ENCODE measurements at places on chromosomes 7 and 10. TPM values are rescaled to one million over a fixed set of nuclear protein-coding genes. Genes with fewer than 3 reads are reported as not detected.

DNA sequence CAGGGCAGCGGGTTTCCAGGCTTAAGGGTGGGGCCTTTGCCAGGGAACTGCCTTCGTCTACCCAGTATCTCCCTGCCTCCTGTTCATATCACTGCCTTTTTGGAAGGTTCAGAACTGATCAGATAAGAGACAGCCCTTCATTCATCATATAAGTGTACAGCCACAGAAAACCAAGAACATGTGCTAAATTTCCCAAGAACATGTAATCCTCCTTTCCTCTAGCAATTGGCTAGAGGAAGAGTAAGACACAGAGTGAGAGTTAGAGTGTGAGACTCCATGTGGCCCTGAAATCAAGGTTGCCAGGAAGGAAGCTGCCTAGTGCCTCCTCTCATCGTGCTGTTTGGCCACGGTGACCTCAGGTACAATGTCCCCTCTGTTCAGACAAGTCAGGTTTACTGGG is 770.9 kb downstream of the TNS3 start:
- H3K27ac ChIP-seq, result no peak overlapping the region
- no peaks in the 10 kb centered on the region for H3K4me1 ChIP-seq
- no peak for DNase-seq
- H3K36me3 ChIP-seq, result no peaks in the 10 kb centered on the region
- H3K4me3 ChIP-seq, result no peak overlapping the region

- DNase-seq, result no peak
- no peak overlapping the region for H3K4me3 ChIP-seq
- no peaks in the 10 kb centered on the region for H3K27me3 ChIP-seq
Observed at GRCh38 chr10:31081937-31082840, 50.5 kb upstream of the ZNF438 start.

DNA sequence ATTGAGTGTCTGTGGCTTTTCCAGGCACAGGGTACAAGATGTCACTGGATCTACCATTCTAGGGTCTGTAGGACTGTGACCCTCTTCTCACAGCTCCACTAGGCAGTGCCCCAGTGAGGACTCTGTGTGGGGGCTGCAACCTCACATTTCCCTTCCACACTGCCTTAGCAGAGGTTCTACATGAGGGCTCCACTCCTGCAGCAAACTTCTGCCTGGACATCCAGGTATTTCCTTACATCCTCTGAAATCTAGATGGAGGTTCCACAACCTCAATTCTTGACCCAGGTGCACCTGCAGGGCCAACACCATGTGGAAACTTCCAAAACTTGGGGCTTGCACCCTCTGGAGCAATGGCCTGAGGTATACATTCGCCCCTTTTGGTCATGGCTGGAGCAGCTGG is 183.7 kb downstream of the KCND2 start:
- H3K27me3 ChIP-seq, result no peaks in the 10 kb centered on the region
- no peak overlapping the region for H3K4me3 ChIP-seq
- H3K36me3 ChIP-seq, result no peaks in the 10 kb centered on the region
- no peak for DNase-seq
- no peaks in the 10 kb centered on the region for H3K4me1 ChIP-seq
- no peak overlapping the region for H3K27ac ChIP-seq

Gene SPDYE8
- total RNA-seq, result not detected

DNA sequence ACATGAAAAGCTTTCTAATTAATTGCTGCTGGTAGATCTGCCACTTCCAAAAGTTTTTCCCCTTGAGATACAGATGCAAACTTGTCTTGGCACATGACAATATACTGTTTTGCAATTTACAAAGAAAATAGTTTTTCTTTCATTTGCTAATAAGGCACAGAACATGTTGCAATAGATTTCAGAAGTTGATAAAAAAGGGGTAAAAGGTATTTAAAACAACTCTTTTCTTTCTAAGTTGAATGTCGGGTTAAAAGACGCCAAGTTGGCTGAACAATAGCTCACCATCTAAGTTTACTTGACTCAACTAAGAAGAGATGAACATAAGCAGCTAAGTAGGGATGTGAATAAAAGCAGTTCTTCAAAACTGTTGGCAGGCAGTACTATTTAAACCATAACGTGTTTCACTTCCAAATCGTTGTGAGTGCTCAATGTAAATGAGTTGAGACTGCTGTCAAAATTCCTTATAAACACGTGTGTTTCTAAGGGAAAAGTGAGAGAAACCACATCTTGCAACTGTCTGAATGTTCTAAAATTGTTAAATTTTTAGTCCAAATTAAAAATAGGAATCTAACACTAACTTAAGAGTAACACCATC is 14.5 kb upstream of the THSD7A start:
- no peak overlapping the region for H3K27ac ChIP-seq
- no peak for DNase-seq
- H3K4me3 ChIP-seq, result no peak overlapping the region
- H3K36me3 ChIP-seq, result no peaks in the 10 kb centered on the region

DNA sequence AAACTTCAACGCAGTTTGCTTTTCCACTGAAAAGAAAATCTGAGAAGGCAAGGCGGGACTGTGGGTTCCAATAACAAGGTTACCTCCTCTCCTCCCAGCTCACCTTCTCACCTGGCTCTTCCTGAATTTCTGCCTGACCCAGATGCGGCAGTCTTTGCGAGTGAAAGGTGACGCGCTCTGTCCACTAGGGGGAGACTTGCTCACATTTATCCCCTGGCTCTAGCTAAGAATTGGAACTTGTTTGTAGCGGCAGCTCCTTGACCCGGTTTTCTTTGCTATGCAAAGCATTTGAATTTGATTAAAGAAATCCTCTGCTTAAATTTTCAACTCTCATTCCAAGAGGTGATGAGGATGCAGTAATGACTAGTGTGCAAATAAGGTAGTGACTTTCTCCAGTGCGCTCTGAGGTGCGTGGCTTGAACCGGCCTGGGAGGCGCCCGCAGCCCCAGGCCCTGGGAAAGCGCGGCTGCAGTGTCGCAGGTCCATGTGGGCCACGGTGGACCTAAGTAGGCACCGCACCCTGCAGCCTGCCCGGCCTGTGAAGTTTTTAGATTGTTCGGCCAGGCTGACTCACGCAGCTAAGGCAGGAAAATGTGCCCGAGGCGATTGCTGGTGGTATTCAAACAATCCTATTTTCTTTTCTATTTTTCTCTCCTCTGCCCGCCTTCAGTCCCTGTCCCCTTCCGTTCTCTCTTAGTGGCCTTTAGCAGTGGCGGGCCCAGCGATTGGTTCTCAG is 336.9 kb upstream of the NPSR1 start:
- no peak overlapping the region for H3K4me3 ChIP-seq
- H3K27ac ChIP-seq, result no peak overlapping the region
- no peaks in the 10 kb centered on the region for H3K36me3 ChIP-seq
- H3K27me3 ChIP-seq, result peaks cover 2% of the 10 kb centered on the region

DNA sequence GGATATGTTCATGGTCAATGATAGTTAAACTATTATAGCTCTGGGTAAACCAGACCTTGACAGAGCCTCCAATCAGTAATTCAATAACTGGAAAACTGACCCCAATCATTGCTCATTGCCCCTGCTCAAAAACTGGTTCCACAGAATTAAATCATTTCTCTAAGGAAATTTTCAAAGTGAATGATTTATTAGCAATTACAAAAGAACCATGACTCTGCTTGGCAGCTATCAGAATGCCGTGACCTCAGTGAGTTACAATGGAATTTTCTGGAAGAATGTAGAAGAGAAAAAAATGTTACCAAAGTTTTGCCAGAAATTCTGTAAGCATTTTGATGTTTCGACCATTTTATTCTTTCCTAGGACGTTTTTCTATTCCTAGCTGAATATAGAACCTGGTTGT is 106.8 kb upstream of the APBB1IP start:
- H3K4me3 ChIP-seq, result no peak overlapping the region
- H3K36me3 ChIP-seq, result no peaks in the 10 kb centered on the region
- H3K27ac ChIP-seq, result no peak overlapping the region
- H3K27me3 ChIP-seq, result no peaks in the 10 kb centered on the region
- peaks cover 5% of the 10 kb centered on the region for H3K4me1 ChIP-seq

GRCh38 chr7:140084972-140085371 is 22.2 kb upstream of the PARP12 start:
- H3K27me3 ChIP-seq, result no peaks in the 10 kb centered on the region
- DNase-seq, result peak; percentile 35
- peaks cover 6% of the 10 kb centered on the region for H3K36me3 ChIP-seq
- H3K4me1 ChIP-seq, result peaks cover 4% of the 10 kb centered on the region
- no peak overlapping the region for H3K27ac ChIP-seq

Gene CCDC172
- not detected for total RNA-seq

Gene IFIT1
- 1.2 TPM for total RNA-seq

DNA sequence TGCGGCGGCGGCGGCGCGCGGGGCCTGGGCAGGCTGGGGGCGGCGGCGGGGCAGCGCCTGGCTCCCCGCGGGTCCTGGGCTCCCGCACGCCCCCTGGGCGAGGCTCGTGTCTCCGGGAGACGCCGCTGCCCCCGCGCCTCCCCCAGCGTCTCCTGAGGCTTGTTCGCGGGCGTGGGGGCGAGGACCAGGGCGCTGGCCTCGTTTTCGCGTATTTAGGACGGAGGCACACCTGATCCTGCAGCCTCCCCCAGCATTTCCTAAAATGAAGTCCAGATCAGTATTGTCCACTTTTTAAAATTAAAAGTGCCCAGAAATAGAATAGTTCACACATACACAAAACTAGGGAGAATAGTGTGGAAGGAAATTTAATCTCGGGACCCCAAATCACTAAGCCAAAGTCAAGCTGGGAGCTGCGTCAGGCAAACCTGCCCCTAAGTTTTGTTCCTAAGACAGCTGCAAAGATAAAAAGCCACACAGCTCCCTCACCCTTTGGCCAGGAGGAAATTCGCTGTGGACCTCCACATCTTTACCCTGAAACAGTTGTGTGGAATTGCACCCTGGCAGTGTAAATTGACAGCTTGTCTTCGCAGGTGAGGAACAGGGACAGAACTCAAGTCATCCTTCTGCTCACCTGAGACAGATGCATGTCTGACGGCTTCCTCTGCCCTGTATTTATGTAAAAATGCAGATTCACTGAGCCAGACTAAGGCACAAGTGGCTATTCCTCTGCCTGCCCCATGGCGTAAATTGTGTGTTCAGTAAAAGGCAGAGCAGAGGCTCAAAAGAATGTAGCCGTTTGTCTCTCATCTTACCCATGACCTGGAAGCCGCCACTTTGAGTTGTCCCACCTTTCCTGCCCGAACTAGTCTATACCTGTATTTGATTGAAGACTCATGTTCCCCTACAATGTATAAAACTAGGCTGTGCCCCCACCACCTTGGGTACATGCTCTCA is 740 bp downstream of the GALNT11 start:
- peaks cover 6% of the 10 kb centered on the region for H3K4me1 ChIP-seq
- peaks cover 1% of the 10 kb centered on the region for H3K36me3 ChIP-seq
- peak overlapping the region; percentile 6 for H3K27ac ChIP-seq
- peak; percentile 28 for DNase-seq
- H3K4me3 ChIP-seq, result peak overlapping the region; percentile 71

DNA sequence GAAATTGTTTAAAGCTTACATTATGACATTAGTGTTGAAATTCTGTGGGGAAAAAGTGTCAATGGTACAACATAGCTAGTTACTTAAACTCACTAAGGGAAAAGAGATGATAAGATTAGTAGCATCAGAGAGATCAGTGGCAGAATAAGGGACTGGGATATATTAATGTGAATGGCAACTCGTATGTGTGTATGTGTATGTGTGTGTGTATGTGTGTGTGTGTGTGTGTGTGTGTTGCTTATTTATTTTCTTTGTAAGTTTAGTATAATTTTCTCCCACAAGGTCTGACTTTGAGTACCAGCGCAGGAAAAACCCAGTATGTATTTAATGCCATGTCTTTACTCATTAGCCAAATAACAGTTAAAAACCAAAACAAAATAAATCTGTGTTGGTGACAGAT is 256.1 kb downstream of the ARHGAP21 start:
- H3K36me3 ChIP-seq, result no peaks in the 10 kb centered on the region
- H3K27me3 ChIP-seq, result no peaks in the 10 kb centered on the region
- H3K27ac ChIP-seq, result no peak overlapping the region
- no peaks in the 10 kb centered on the region for H3K4me1 ChIP-seq

Gene FOXP2
- total RNA-seq, result not detected

Gene SDHAF3
- 18.5 TPM for total RNA-seq

Gene ELFN1
- total RNA-seq, result 0.12 TPM

Gene CALML3
- total RNA-seq, result not detected

Gene SEMA3C
- not detected for total RNA-seq

Gene C10orf71
- not detected for total RNA-seq

GRCh38 chr10:47207281-47207615 is 92.7 kb upstream of the GDF10 start:
- no peak overlapping the region for H3K27ac ChIP-seq
- no peak for DNase-seq
- H3K4me3 ChIP-seq, result no peak overlapping the region

GRCh38 chr7:17722798-17723197 is 217.5 kb downstream of the SNX13 start:
- H3K4me3 ChIP-seq, result no peak overlapping the region
- no peak for DNase-seq
- no peak overlapping the region for H3K27ac ChIP-seq
- no peaks in the 10 kb centered on the region for H3K4me1 ChIP-seq
- H3K36me3 ChIP-seq, result no peaks in the 10 kb centered on the region

GRCh38 chr7:99837649-99838361 is 10.0 kb downstream of the CYP3A43 start:
- H3K27ac ChIP-seq, result no peak overlapping the region
- no peak for DNase-seq
- no peaks in the 10 kb centered on the region for H3K36me3 ChIP-seq

- no peaks in the 10 kb centered on the region for H3K4me1 ChIP-seq
- H3K27ac ChIP-seq, result no peak overlapping the region
- H3K27me3 ChIP-seq, result peaks cover 52% of the 10 kb centered on the region
- DNase-seq, result no peak
- no peak overlapping the region for H3K4me3 ChIP-seq
- H3K36me3 ChIP-seq, result no peaks in the 10 kb centered on the region
Observed at GRCh38 chr7:1242256-1242605, 9.6 kb downstream of the UNCX start.

- DNase-seq, result no peak
- H3K27ac ChIP-seq, result no peak overlapping the region
- no peaks in the 10 kb centered on the region for H3K4me1 ChIP-seq
- no peaks in the 10 kb centered on the region for H3K27me3 ChIP-seq
Observed at GRCh38 chr7:8282162-8282561, 20.2 kb upstream of the ICA1 start.

DNA sequence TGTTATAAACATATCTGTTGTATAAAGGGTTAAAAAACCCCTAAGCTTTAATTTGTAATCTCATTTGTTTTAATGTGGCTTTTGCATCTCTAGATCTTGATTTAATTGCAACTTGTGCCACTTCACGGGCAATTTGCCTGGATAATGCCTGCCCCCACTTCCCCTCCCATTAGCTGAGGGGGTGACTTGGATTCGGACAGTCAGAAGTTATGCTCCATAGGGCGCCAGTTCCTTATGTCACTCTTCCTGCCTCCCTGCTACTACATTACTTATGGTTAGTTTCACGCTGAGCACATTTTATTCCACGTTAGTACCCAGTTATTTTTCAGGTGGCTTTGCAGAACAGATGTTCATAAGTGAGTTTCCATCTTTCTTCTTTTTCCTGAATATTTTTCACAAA is 1015.2 kb upstream of the PHF14 start:
- DNase-seq, result no peak
- H3K36me3 ChIP-seq, result no peaks in the 10 kb centered on the region
- no peaks in the 10 kb centered on the region for H3K27me3 ChIP-seq
- H3K27ac ChIP-seq, result no peak overlapping the region
- H3K4me1 ChIP-seq, result no peaks in the 10 kb centered on the region
- no peak overlapping the region for H3K4me3 ChIP-seq
